Uterine smooth muscle cell (primary cell): ENCODE measurements at places on chromosomes 7 and 10. TPM values are rescaled to one million over a fixed set of nuclear protein-coding genes. Genes with fewer than 3 reads are reported as not detected.

LIPF gene
- total RNA-seq, result not detected in 2 replicates

CYP3A4 gene
- total RNA-seq, result not detected in 2 replicates

HOGA1 gene
- 0.50 and 0.89 TPM in 2 replicates for total RNA-seq

OR9A2 gene
- not detected in 2 replicates for total RNA-seq

PILRB gene
- total RNA-seq, result 8.1 and 9.4 TPM in 2 replicates

AKR1D1 gene
- total RNA-seq, result under 0.01 TPM in 1 of 2 replicates, not detected in the other

GNAT3 gene
- total RNA-seq, result 0.12 TPM in 1 of 2 replicates, not detected in the other

TMEM273 gene
- total RNA-seq, result not detected in 2 replicates

THAP5 gene
- 29.5 and 30.7 TPM in 2 replicates for total RNA-seq

NPFFR1 gene
- total RNA-seq, result not detected in 2 replicates

SERPINE1 gene
- total RNA-seq, result 410 and 462 TPM in 2 replicates

PIP gene
- not detected in 2 replicates for total RNA-seq

FGFR2 gene
- 0.44 and 1.7 TPM in 2 replicates for total RNA-seq

MUC3A gene
- total RNA-seq, result under 0.01 TPM in 1 of 2 replicates, not detected in the other

COL13A1 gene
- 31.8 and 35.9 TPM in 2 replicates for total RNA-seq

MPP7 gene
- 0.33 and 1.6 TPM in 2 replicates for total RNA-seq

CALHM3 gene
- not detected in 2 replicates for total RNA-seq

HMX2 gene
- total RNA-seq, result not detected in 2 replicates

ETV1 gene
- 17.2 and 25.7 TPM in 2 replicates for total RNA-seq

C10orf53 gene
- under 0.01 TPM in 1 of 2 replicates, not detected in the other for total RNA-seq

WASHC2C gene
- 39.0 and 55.0 TPM in 2 replicates for total RNA-seq

PRRT4 gene
- total RNA-seq, result under 0.01 and 0.12 TPM in 2 replicates

PALD1 gene
- under 0.01 and 0.11 TPM in 2 replicates for total RNA-seq
